Posterior cingulate gyrus (tissue), 11 donors: ENCODE measurements at places on chromosomes 6 and 20.

GRCh38 chr6:124872361-124873065 lies 89.7 kb upstream of the RNF217 start:
- DNase-seq: no peak

GRCh38 chr20:58723628-58723984 lies 31.0 kb downstream of the NPEPL1 start:
- no peak for DNase-seq

GRCh38 chr6:71239694-71240093 lies 48.9 kb upstream of the OGFRL1 start:
- no peak for DNase-seq

DNA sequence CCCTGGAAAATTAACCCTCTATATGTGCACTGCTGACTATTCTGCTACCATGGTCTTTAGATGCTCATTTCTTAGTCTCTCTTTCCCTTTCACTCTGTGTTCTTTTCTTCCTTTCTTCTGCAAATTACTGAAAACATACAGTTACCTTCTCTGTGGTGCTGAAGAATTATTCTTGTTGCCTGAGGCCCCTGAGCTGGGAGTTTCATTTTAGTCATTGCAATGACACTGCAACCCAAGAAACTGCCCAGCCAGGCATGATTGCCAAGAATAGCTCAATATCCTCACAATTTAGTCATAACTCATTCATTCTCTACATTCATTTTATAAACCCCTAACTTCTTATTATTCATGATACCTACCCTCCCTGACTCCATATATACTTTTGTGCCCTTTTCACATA lies 245.8 kb upstream of the RAB32 start:
- DNase-seq: no peak

DNA sequence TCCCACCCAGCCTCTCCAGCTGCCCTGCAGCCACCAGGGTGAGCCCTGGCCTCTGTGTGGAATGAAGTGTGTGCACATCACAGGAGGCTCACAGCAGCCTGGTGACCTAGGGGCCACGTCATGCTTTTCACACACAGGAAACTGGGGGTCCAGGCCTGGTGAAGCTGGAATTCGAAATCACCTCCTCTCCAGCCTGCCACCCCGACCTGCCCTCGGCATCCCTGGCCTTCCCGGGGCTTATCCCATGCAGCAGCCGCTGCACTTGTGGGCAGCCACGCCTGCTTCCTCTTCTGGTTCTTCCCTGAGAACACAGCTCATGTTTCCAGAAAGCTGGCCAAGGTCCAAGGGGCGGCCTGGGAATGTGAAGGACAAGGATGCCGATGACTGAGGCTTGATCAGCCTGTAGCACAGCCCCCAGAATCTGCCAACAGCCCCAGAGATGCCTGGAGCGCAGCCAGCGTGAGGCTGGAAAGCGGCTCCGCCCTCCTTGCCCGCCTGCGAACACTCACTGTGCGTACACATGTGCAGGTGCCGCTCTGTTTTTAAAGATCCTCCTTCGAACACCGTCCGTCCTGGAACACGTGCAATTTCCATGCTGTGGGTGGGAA lies 4.2 kb upstream of the NTSR1 start:
- peak; percentile 58 for DNase-seq

DNA sequence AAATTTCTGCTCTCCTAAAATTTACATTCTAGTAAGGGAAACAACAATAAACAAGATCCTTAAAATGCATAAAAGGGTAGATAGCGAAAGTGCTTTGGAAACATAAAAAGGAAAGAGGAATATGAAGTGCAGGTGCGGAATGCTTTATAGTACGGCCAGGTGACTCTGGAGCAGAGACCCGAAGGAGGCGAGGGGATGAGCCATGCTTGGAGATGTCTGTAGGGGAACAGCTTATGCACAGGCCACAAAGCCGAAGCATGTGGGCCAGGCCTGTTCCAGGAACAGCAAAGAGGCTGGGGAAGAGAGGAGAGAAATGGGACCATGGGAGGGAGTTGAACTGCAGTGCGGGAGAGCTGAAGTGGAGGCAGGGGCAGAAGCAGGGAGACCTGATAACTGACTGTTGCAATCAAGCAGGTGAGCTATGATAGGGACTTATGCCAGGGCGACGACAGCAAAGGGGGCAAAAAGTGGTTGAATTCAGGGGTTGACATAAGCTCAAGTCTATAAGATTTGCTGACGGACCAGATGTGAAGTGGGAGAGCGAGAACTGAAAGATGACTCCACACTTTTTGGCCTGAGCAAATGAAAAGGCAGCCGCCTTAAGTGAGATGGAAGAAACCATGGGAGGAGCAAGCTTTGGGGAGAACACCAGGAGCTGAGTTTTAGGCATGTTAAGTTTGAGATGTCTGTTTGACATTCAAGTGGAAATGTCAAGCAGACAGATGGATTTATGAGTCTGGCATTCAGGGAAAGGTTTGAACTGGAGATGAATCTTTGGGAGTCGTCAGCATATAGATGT lies 83.1 kb downstream of the CNBD2 start:
- no peak for DNase-seq

DNA sequence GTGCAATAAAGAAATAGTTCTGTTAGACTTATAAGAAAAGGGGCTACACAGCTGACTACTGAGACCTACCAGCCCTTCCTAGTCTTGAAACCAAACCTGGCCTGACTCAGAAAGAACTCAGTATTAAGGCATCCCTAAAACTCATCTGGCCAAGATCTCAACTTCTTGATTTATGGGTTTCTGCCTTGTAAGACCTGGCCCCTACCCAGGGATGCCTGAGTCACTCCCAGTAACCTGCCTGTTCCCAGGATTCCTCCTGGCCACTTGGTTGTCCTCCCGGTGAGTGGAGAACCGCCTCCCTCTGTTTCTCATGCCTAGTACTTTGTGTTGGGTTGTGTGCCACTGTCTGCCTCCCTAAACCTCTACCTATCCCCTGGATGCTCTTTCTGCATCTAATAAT lies 189.4 kb upstream of the PREP start:
- DNase-seq: no peak
